ENCODE measurements at places on chromosomes 2 and 18. TPM values are rescaled to one million over a fixed set of nuclear protein-coding genes. Genes with fewer than 3 reads are reported as not detected.

DNA sequence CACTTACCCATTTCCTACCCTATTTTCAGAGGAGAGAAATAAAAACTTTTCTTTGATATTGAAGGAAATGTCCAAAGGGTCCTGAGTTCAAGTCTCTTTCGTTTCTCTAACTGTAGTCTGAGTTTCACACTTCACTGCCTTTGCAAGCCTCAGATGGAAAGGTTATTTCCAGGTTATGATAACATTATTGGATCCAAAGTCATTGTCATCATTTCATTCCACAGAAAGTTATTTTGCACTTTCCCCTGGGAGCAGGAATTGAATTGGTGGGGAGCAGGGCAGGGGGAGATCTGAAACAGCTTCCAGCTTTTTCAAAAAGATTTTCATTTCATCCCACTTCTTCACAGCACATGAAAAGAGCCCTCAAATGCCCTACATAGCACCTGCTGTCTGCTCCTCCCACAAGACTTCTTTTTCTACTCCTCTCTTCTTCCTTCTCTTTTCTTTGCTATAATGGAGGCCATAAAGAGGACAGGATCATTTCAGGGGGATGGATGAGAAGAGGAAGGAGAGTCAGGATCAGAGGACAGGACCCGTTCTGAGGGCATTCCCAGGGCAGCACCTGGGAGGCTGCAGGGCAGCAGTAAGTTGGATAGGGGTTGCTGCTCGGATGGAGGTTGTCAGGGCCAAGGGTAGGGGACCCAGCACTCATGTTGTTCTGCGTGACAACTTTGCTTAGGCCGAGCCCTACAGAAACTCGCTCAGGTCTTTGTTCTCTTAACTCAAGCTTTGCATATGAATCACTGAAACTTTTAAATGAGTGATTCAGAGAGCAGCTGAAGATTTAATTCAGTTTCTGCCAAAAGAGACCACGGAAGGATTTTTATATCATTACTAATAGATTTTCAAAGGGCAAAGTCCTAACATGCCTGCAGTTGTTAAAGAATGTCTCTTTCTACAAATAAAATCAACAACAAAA, 11.4 kb upstream of the GALNT5 start:
- no peaks in the 10 kb centered on the region for H3K36me3 ChIP-seq
- no peaks in the 10 kb centered on the region for H3K27me3 ChIP-seq
- no peak overlapping the region for H3K4me3 ChIP-seq
- peak; percentile 95 for DNase-seq
- peak overlapping the region; percentile 94 for H3K27ac ChIP-seq

- no peaks in the 10 kb centered on the region for H3K27me3 ChIP-seq
- peaks cover 23% of the 10 kb centered on the region for H3K4me1 ChIP-seq
- H3K27ac ChIP-seq, result no peak overlapping the region
- H3K36me3 ChIP-seq, result no peaks in the 10 kb centered on the region
Observed at GRCh38 chr2:68936427-68936826, 16.3 kb downstream of the GKN2 start.

- H3K36me3 ChIP-seq, result no peaks in the 10 kb centered on the region
- peaks cover 53% of the 10 kb centered on the region for H3K4me1 ChIP-seq
- 0 out of 2 replicates have a peak overlapping the region, but pooled peaks have one; percentile 16 for H3K4me3 ChIP-seq
- DNase-seq, result peak; percentile 87
- peak overlapping the region; percentile 61 for H3K27ac ChIP-seq
- H3K27me3 ChIP-seq, result no peaks in the 10 kb centered on the region
Observed at GRCh38 chr2:37389989-37390765, 45.7 kb downstream of the QPCT start.

- no peaks in the 10 kb centered on the region for H3K27me3 ChIP-seq
- DNase-seq, result no peak
Observed at GRCh38 chr2:185384822-185385560, 353.6 kb upstream of the FSIP2 start.

DNA sequence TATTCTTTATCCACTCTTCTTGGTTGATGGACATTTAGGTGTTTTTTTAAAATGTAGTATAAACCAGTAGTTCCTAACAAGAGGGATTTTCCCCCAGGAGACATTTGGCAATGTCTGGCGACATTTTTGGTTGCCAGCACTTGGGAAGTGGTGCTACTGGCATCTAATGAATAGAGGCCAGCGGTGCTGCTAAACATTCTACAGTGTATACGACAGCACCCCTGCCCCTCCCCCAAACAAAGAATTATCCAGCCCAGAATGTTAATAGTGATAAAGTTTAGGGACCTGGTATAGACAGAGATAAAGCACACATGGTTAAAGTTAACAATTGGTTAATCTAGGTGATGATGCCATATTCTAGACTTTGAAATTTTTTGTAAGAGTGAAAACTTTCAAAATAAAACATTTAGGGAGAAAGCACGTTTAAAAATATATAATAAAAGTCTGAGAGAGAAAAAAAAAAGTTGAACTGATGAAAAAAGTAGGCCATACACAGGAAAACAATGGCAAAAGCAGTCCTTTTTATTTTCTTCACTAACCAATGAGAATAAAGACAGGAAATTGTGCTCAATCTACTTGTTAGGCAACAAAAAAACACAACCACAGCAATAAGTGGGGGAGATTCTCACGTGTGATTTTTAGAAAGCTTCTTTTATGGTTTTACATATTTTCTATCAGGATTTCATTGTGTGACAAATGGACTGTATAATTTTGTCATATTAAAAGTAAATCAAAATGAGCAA, 14.8 kb downstream of the FBXO48 start:
- no peaks in the 10 kb centered on the region for H3K27me3 ChIP-seq
- DNase-seq, result no peak
- H3K4me3 ChIP-seq, result no peak overlapping the region
- no peak overlapping the region for H3K27ac ChIP-seq
- H3K4me1 ChIP-seq, result no peaks in the 10 kb centered on the region
- H3K36me3 ChIP-seq, result no peaks in the 10 kb centered on the region

GRCh38 chr2:164764474-164764873, 77.1 kb downstream of the COBLL1 start:
- H3K27me3 ChIP-seq, result no peaks in the 10 kb centered on the region
- no peaks in the 10 kb centered on the region for H3K36me3 ChIP-seq
- no peaks in the 10 kb centered on the region for H3K4me1 ChIP-seq
- H3K4me3 ChIP-seq, result no peak overlapping the region
- H3K27ac ChIP-seq, result no peak overlapping the region

DNA sequence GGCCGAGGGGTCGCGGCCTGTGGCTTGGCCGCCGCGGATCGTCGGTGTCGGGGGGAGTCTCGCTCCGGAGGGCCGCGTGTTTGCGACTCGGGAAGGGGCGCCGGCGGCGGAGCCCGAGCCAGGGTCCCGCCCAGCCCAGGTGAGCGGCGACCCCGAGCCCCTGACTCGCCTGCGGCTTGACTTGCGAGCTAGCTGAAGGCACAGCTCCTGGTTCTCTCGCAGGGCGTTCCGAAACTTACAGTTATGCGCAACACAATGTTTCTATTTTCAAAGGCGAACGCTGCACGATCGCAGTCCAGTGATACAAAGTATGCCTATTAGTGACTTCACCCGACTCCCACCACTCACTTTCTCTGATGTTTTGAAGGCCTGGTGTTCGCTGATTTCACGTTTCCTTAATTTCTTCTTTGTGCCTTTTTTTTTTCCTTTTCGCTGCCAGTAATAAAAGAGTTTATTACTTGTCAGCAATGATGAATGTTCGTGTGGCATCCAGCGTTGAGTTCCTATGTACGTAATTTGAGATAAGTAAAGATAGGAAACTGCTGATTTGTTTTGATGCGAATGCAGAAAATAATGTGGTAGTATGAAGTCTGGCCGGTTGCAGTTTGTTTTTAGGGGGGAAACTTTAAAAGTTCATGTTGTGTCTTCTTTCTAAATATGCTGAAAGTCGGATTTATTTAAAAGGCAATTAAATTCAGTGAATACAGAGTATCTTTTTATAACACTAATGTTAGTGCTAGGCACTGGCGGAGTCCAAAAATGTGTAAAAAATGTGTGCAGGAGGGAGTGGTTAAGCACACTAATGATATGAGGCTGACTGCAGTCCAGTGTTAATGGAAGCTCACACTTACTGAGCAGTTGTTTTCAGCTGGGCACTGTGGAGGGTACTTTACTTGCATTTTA, 706 bp downstream of the UBXN2A start:
- DNase-seq, result peak; percentile 70
- H3K27ac ChIP-seq, result peak overlapping the region; percentile 53
- H3K36me3 ChIP-seq, result no peaks in the 10 kb centered on the region
- H3K4me3 ChIP-seq, result peak overlapping the region; percentile 93
- H3K4me1 ChIP-seq, result peaks cover 7% of the 10 kb centered on the region

GRCh38 chr2:193253014-193253530, 1058.3 kb upstream of the TMEFF2 start:
- no peaks in the 10 kb centered on the region for H3K4me1 ChIP-seq
- H3K36me3 ChIP-seq, result no peaks in the 10 kb centered on the region
- H3K27ac ChIP-seq, result no peak overlapping the region
- no peak overlapping the region for H3K4me3 ChIP-seq

DNA sequence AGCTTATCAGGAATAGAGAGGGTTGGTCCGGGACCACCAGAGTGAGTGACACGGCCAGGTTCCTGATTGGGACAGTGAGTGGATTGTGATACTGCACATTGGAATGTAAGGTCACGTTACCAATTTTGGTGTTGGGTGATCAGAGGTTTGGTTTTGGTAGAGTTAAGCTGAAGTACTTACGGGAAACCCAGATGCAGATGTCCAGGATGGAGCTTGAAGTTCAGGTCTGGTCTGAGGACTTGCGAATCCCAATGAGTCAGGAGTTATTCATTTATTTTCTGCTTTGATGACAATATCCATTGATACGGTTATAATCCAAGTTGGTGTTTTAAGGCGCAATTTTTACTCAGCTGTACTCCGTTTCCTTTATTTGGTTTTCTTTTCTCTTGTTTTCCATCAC, 273.6 kb downstream of the ALPK2 start:
- H3K27me3 ChIP-seq, result no peaks in the 10 kb centered on the region
- no peak for DNase-seq
- H3K36me3 ChIP-seq, result no peaks in the 10 kb centered on the region
- H3K4me3 ChIP-seq, result no peak overlapping the region
- H3K27ac ChIP-seq, result no peak overlapping the region
- peaks cover 4% of the 10 kb centered on the region for H3K4me1 ChIP-seq

GRCh38 chr2:160469621-160470204, 23.9 kb downstream of the RBMS1 start:
- peak overlapping the region; percentile 78 for H3K27ac ChIP-seq
- H3K4me1 ChIP-seq, result peaks cover 69% of the 10 kb centered on the region
- DNase-seq, result peak; percentile 50
- peak overlapping the region; percentile 42 for H3K4me3 ChIP-seq
- no peaks in the 10 kb centered on the region for H3K36me3 ChIP-seq
- no peaks in the 10 kb centered on the region for H3K27me3 ChIP-seq

GRCh38 chr2:60313470-60314172, 239.8 kb downstream of the BCL11A start:
- no peak overlapping the region for H3K4me3 ChIP-seq
- H3K27me3 ChIP-seq, result peaks cover 24% of the 10 kb centered on the region
- no peaks in the 10 kb centered on the region for H3K4me1 ChIP-seq
- H3K27ac ChIP-seq, result no peak overlapping the region

- DNase-seq, result no peak
- H3K4me3 ChIP-seq, result no peak overlapping the region
- H3K27me3 ChIP-seq, result no peaks in the 10 kb centered on the region
- H3K4me1 ChIP-seq, result no peaks in the 10 kb centered on the region
Observed at GRCh38 chr18:7683753-7684152, 116.6 kb downstream of the PTPRM start.

GRCh38 chr2:159516241-159516758, 100.0 kb downstream of the BAZ2B start:
- no peaks in the 10 kb centered on the region for H3K36me3 ChIP-seq
- peak overlapping the region; percentile 72 for H3K4me3 ChIP-seq
- no peaks in the 10 kb centered on the region for H3K27me3 ChIP-seq
- H3K27ac ChIP-seq, result peak overlapping the region; percentile 65

GRCh38 chr2:162556996-162557395, 213.1 kb downstream of the GCA start:
- H3K27ac ChIP-seq, result no peak overlapping the region
- DNase-seq, result no peak
- no peaks in the 10 kb centered on the region for H3K27me3 ChIP-seq
- H3K4me3 ChIP-seq, result no peak overlapping the region
- H3K36me3 ChIP-seq, result no peaks in the 10 kb centered on the region

DNA sequence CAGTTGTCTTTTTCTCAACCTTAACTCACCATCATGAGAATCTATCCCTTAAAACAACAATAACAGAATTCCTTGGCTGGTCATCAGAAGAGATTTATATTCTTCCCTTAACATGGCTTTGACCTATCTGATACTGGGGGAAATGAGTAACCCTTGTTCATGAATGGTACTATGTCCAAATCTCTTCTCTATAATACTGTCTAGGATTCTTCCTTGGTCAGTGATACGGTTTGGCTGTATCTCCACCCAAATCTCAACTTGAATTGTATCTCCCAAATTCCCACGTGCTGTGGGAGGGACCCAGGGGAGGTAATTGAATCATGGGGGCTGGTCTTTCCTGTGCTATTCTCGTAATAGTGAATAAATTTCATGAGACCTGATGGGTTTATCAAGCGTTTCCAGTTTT, 282.0 kb upstream of the SIX2 start:
- DNase-seq, result peak; percentile 37
- peaks cover 14% of the 10 kb centered on the region for H3K4me1 ChIP-seq
- no peaks in the 10 kb centered on the region for H3K27me3 ChIP-seq

- no peak within 1 kb of the TSS for H3K27ac ChIP-seq
- peak within 1 kb of the TSS; percentile 69 for H3K4me3 ChIP-seq
- peak; percentile 91 for DNase-seq
- no peaks in the 10 kb centered on the region for H3K27me3 ChIP-seq
- H3K36me3 ChIP-seq, result no peaks in the 10 kb centered on the region
Observed at GRCh38 chr2:240557808-240558207, at the start of gene ANKMY1. Gene ANKMY1, minus strand, starts transcription at chr2:240557988. Its CDS starts 653 bp downstream, at chr2:240557335.

- no peak for DNase-seq
- no peaks in the 10 kb centered on the region for H3K27me3 ChIP-seq
- H3K36me3 ChIP-seq, result no peaks in the 10 kb centered on the region
Observed at GRCh38 chr18:11980163-11980493, 1.2 kb upstream of the IMPA2 start.

DNA sequence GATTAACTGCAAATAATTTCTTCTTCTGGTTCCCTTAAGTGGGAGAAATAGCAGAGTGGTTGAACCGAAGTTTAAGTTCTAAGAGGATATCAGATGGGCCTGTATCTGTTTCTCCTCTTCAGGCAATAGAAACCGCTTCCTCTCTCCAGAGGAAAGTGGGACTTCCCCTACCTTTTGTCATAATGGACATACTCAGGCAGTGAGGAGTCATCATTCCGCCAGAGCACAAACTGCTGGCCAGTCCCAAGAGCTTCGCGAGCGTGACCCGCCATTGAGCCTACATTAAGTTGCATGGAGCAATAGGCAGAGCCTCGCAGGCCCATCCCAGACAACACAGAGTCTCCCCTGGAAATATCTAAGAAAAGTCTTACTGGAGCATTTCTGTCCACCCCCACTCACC, 158.9 kb downstream of the LDLRAD4 start:
- no peak overlapping the region for H3K27ac ChIP-seq
- H3K27me3 ChIP-seq, result no peaks in the 10 kb centered on the region
- H3K36me3 ChIP-seq, result no peaks in the 10 kb centered on the region

The SNORC gene
- not detected for polyA plus RNA-seq

The TMEM17 gene
- polyA plus RNA-seq, result 6.0 TPM

The GCG gene
- polyA plus RNA-seq, result not detected

The FOXI3 gene
- not detected for polyA plus RNA-seq

The DOK6 gene
- 1.1 TPM for polyA plus RNA-seq

The TXNDC2 gene
- not detected for polyA plus RNA-seq

The MARCO gene
- polyA plus RNA-seq, result not detected

The LHCGR gene
- polyA plus RNA-seq, result not detected

The CPO gene
- polyA plus RNA-seq, result 0.20 TPM

The IAH1 gene
- polyA plus RNA-seq, result 135 TPM
